ENCODE measurements at places on chromosomes 16 and 17.

GRCh38 chr16:87493608-87494280, 920 bp upstream of the ZCCHC14 start:
- no peak for DNase-seq

GRCh38 chr17:81287741-81288430, 7.2 kb downstream of the SLC38A10 start:
- no peak for DNase-seq

- no peak for DNase-seq
Observed at GRCh38 chr17:83128306-83129240, 49.2 kb downstream of the METRNL start.

DNA sequence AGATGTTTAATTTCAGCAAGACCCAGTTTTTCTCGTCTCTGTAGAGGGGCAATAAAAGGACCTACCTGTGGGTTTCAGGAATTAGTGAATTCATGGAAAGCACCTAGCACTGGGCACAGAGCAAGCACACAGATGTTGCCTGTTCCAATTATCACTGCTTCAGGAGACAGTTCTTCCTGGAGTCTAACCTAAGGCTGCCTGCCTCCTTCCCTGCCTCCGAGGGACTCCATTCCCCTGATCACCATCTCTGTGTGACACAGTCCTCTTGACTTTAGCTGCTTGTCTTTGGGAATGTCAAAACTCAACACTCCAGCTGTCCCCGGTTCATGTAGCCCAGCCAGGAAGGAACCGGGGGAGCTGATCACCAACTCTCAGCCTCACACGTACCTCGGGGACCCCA, 474.9 kb downstream of the SLC39A11 start:
- DNase-seq = no peak

DNA sequence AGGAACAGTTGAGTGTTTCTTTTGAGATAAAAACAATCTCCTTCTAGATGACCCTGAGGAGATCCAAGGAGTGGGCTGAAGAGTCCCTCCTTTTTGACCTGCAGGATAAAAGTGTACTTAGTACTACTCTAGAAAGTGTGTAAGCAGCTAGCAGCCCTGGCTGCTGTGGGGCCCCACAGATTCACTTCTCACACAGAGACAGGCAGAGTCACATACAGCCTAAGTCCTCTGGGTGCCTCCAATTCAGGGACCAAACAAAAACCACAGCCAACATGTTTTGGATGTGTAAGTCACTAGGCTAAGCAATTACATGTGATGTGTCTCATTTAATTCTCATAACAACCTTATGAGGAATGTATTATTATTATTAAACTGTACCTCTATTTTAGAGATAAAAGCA, 97.1 kb downstream of the TMEM100 start:
- DNase-seq = no peak

DNA sequence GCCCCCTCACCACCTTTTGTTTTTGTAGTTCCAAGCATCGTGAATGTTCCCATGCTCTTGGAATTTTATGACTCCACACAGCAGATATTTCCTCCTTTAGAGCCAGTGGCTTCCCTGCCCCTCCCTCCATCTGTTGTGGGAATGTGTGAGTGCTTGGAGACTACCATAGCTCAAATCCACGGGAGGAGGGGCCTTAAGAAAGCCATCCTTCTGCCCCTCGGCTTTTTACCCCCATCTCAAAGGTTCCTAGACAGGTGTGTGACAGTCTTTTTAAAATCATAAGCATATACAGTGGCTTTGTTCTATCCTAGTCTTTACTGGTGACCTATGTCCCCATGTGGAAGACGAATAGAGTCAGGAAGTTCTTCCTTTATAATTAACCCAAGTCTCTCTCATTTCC, 47.2 kb downstream of the YPEL2 start:
- DNase-seq = no peak

DNA sequence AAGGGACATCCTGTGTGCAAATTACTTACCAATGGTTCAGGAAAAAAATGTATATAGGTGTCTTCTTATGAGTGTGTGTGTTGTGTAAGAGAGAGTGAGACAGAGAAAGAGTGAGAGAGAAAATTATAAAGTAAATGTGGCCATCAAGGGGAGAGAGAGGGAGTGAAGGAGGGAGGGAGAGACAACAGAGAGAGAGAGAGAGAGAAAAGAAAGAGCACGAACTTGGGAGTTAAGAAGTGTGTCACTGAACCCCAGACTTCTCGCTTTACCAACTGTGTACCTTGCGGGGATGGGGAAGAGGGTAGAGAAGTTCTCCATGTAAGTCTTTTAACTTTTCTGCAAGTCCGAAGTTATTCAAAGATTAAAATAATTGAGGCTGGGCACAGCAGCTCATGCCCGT, 28.8 kb upstream of the ARL4D start:
- no peak for DNase-seq

DNA sequence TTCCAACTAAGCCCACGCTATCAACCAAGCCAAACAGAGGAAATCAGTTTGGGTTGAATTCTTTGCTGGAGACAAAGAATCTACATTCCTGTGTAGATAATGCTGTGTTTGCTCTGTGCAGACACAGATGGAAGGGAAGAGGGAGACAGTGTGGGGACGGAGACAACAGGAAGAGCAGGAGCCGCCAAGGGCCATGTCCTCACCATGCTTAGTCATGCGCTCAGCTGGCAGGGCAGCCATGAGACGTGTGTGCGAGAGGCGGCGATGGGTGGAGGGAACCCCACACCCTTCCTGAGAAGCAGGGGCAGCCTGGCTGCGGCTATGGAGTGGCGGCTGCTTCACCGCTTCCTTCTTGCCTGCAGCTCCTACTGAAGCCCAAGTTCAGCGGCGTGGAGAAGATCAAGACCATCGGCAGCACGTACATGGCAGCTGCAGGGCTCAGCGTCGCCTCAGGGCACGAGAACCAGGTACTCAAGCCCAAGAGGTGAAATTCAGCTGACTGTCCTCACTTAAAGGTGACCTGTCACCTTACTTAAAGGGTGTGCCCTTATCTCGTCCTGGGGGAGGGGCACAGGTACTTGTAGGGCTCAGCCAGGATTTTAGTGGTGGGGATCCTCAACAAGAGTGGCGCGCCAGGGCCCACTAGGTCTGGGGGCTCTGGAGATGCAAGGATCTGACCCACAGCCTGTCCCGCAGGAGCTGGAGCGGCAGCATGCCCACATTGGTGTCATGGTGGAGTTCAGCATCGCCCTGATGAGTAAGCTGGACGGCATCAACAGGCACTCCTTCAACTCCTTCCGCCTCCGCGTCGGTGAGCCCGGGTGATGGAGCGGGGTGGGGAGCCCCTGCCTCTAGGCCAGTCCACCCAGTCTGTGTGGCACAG, 47.5 kb downstream of the ADCY7 start:
- no peak for DNase-seq

- DNase-seq = no peak
Observed at GRCh38 chr16:57299009-57299718, 14.7 kb upstream of the PLLP start.

GRCh38 chr16:87581857-87582215, 20.5 kb upstream of the JPH3 start:
- no peak for DNase-seq

GRCh38 chr17:32822996-32823395, 53.9 kb downstream of the MYO1D start:
- DNase-seq = no peak

- DNase-seq = no peak
Observed at GRCh38 chr16:71623597-71623996, 2.4 kb upstream of the MARVELD3 start.

- DNase-seq = no peak
Observed at GRCh38 chr16:72201387-72201786, 29.4 kb upstream of the PMFBP1 start.

DNA sequence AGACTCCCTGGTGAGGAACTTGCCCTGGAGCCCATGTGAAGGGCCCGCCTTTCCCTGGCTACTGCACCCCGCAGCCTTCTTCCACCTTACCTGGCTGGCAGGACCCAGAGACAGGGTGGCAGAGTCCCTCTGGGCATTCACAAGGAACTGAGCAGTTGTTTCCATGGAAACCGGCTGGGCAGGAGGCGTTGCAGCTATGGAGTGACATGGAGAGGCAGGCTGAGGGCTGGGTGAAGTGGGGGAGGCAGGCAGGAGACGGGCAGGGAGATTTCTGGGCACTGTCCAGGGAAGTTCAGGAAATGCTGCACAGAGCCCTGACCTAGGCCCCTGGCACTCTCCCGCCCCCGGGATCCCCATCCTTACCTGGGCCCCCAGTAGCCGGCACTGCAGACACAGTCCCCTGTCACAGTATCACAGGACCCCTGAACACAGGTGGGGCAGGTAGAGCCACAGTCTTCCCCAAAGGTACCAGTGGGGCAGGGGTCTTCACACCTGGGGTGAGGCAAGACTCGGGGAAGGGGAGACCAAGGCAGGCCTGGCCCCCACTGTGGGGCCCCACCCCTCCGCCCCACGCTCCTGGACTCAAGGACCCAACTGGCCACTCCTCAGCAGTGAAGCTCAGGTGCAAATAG, 5.9 kb downstream of the SCARF1 start:
- no peak for DNase-seq

DNA sequence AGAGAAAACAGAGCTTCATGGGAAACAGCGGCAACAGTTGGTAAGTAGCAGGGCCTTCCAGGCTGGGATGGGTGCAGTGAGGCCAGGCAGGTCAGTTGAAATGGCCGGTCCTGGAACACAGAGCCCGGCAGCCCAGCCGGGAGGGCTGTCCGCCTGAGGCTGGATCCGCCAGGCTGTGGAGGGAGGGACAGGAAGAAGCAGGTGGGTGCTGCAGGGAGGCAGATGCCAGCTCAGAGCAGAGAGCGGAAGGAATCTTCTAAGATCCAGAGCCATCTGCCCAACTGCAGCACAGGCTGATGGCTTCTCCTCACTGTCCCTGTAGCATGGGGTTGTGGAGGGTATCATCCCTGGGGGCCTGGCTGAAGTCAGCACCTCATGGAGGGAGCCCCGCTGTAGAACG, 599 bp downstream of the RNF112 start:
- no peak for DNase-seq

DNA sequence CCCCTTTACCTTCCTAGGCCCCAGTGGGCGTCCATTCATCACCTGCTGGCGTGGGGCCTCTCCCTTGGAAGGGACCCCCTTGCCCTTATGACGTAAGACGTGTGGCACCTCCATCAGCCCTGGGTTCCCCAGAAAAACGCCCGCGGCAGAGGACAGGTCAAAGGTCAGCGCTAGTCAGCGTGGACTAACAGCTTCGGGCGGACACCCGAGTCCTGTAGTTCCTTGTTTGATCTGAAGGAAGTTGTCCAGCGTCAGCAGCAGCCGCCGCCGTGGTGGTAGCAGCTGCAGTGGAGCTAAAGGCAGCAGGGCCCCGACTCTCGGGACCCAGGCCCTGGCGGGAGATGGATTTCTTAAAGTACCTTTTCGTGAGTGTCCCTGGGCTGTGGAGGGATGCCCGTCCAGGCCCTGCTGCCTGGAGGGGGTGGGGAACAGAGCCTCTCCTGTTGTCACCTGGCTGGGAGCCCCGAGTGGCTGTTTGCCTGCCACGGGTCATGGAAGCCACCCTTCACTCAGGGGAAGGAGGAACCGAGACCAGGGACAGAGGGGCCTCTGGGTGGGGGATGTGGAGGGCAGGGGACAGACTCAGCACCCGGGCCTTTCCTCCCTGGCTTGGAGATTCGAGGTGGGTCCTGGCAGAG, 123.6 kb downstream of the OR1D5 start:
- DNase-seq = no peak

- DNase-seq = no peak
Observed at GRCh38 chr17:65544672-65545071, 16.8 kb downstream of the AXIN2 start.

- no peak for DNase-seq
Observed at GRCh38 chr17:65901394-65901793, 290.5 kb downstream of the CEP112 start.

- no peak for DNase-seq
Observed at GRCh38 chr17:81156866-81157805, 8.2 kb upstream of the PVALEF start.

DNA sequence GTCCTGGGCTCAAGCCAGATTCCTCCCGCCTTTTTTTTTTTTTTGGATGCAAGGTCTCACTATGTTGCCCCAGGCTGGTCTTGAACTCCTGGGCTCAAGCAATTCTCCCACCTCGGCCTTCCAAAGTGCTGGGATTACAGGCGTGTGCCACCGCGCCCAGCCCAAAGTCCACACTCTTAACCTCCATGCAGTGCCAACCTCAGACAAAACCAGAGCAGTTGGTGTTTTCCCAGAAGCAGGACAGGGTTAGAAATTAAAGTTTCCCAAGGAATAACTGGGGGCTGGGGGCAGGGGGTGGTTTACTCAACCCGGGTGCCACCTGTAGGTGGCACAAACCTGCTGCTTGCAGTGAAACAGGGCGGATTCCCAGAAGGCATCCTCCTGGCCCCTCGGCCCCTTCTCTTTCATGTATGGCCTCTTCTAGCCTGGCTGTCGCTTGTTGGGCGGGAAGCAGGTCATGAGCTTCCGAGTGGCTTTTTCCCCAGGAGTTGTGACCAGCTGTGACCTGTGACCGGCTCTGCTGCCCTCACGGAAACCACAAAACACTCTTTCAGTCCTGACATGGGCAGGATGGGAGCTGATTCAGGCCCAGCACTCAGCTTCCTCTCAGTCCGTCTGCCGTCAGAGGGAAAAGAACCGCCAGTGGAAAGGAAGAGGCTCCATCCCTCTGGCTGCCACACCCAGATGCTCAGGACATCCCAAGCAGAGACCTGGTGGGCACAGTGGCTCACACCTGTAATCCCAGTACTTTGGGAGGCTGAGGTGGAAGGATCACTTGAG, 25.6 kb upstream of the USP7 start:
- DNase-seq = no peak

DNA sequence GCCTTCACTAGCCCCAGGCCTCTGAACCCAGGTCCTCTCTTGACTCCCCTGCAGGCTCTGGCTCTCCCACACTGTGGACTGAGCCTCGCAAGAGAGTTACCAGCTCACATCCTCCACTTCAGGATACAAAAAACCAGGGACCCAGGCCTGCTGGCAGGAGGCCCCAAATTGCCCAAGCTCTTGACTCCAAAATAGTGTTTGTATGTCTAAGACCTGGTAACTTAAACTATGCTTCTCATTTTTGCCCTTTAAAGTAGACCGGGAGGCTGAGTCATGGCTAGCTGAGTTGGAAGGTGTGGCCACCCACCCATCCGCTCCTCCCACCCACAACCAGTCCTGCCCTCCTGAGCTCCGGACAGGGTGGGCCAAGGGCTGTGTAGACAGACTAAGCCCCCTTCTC, 250.0 kb downstream of the SOX9 start:
- DNase-seq = no peak
